ENCODE measurements at places on chromosomes 5 and 9.

- no peak for DNase-seq
Observed at GRCh38 chr5:146647656-146648199, 131.7 kb upstream of the GPR151 start.

GRCh38 chr9:106653213-106653612 lies 209.8 kb upstream of the ZNF462 start:
- no peak for DNase-seq

DNA sequence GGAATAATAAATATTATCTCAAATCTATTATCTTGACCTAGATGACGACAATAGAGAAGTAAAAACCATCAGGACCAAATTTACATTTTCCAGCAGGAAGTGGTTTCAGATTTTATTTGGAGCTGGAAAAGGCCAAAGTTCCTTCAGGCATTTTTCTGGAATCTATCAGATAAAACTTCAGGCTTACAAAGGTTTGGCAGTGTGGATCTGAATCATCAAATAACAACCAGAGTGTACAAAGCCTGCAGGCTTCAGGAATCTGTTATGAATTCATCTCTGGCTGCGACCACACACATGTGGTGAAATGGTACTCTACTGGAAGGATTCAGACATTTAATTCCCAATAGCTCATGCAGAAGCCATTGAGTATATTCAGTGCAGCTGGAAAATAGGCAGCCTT lies 726.4 kb upstream of the GRAMD2B start:
- DNase-seq = no peak

- DNase-seq = no peak
Observed at GRCh38 chr5:103291606-103292005, 33.0 kb downstream of the MACIR start.

DNA sequence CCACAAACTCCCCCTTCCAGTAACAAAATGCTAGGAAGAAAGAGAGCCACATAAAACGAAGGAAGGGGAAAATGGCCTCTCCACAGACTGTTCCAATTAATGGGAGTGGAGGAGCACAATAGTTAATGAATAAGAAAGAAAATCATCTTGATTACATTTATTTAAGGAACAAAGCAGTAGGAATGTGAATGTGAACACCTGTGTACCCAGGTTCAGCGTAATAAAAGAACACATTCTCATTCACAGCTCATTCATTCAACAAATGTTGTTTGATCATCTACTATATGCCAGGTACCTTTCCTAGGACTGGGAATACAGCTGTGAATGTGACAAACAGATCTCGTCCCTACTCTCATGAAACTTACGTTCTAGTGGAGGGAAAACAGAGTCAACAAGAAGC lies 35.7 kb downstream of the SIL1 start:
- DNase-seq = no peak

- no peak for DNase-seq
Observed at GRCh38 chr5:110836851-110837250, 98.0 kb downstream of the SLC25A46 start.

GRCh38 chr5:4191041-4191440 lies 595.4 kb downstream of the IRX1 start:
- no peak for DNase-seq

GRCh38 chr5:109191153-109191558 lies 218.6 kb downstream of the PJA2 start:
- DNase-seq = no peak

DNA sequence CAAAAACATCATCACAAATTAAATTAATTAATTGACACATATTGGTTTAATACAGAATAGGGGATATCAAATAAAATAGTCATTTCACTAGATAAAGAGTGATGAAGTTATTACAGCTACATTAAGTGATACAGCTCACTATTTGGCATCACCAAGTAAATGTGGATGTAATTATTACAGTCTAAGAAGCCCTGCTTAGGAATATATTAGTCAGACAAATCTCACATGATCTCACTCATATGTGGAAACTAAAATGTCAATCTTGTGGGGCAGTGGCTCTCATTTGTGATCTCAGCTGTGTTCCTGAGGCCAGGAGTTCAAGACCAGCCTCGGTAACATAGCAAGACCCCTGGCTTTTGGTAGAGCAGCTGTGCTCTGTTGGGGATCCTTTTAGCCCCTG lies 233.4 kb upstream of the RGMB start:
- no peak for DNase-seq

GRCh38 chr9:16060436-16061129 lies 507.7 kb downstream of the CCDC171 start:
- DNase-seq = no peak

GRCh38 chr5:1108023-1108864 lies 3.6 kb downstream of the SLC12A7 start:
- no peak for DNase-seq

GRCh38 chr5:8895599-8895998 lies 650.3 kb downstream of the SEMA5A start:
- no peak for DNase-seq

All from left renal pelvis (tissue), 4 donors.